ENCODE measurements at places on chromosomes 4 and X.

DNA sequence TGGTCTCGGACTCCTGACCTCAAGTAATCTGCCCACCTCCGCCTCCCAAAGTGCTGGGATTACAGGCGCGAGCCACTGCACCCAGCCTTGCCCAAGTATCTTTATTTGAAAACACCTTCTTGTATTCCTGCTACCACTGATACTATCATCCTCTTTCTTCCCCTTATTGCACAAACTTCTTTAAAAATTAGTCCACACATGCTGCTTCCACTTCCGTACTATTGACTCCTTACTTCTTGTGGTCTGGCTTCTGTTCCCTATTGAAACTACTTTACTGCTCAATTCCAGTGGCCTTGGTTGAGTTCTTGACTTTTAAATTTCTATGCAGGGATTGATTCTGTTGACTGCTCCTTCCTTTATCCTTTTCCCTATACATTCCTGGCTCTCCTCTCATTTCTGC, 38.8 kb downstream of the MTM1 start:
- no peak for DNase-seq

GRCh38 chr4:137125011-137125410, 407.3 kb downstream of the PCDH18 start:
- no peak for DNase-seq

GRCh38 chr4:67325791-67326190, 219.5 kb downstream of the CENPC start:
- DNase-seq, result no peak

- no peak for DNase-seq
These were observed 553.2 kb upstream of the FAT1 start for GRCh38 chr4:187276736-187277408.

GRCh38 chr4:70802928-70803580, 36.6 kb downstream of the GRSF1 start:
- DNase-seq, result no peak

DNA sequence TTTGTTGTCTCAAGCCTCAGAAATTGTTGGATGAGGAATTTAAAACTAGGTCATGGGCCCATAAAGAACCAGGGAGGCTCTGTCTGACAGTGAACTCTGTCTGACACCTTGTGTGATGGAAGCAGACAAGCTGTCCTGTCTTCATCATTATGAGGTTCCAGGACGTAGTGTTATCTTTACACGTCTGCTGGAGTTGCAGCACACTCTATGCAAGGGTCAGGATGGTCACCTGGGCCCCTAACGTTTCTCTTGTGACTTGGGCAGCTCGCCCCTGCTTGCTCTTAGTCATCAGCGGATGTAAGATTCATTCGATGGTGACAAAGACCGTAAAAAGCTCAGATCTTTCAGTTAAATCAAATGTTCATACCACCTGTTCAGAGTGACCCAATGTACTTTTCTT, 92.0 kb upstream of the ADGRG2 start:
- DNase-seq, result no peak

- no peak for DNase-seq
These were observed 33.8 kb downstream of the CRLF2 start for GRCh38 chrX:1178580-1179057.

- no peak for DNase-seq
These were observed 27.2 kb downstream of the MAB21L2 start for GRCh38 chr4:150609131-150609530.

GRCh38 chr4:66602622-66603021, 932.3 kb upstream of the EPHA5 start:
- DNase-seq, result no peak

GRCh38 chr4:90816754-90817153, 689.6 kb downstream of the CCSER1 start:
- no peak for DNase-seq

- DNase-seq, result no peak
These were observed 96.1 kb upstream of the FAM9B start for GRCh38 chrX:9130031-9130430.

- no peak for DNase-seq
These were observed 173.0 kb downstream of the ANK2 start for GRCh38 chr4:113222471-113222870.

- no peak for DNase-seq
These were observed 9.8 kb upstream of the TMEM185A start for GRCh38 chrX:149641432-149641831.

DNA sequence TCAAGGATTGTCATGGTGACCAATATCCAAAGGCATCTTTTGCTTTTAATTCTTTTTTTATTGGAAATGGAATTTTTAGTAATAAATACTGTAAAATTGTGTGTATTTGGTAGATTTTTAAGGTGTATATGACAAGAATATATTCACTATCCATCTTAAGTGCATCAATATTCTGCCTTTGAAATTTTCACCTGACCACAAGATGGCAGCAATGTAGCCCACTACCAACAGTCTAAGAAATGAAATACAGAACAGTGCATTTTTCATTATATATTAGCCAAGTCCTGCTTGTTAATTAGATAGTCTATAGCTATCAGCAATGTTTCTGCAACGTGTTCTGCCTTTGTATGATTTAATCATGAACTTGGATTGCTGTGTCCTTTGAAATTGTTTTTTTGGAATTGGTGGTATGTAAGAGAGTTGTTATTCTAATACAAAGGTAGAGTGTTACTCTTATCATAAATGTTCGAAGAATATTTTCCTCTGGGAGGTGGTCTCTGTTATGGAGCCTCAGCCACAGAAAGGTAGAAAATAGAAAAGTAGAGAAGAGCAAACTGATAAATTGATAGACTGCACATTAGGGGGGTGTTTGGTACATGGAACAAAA, 38.2 kb downstream of the HPGDS start:
- no peak for DNase-seq

DNA sequence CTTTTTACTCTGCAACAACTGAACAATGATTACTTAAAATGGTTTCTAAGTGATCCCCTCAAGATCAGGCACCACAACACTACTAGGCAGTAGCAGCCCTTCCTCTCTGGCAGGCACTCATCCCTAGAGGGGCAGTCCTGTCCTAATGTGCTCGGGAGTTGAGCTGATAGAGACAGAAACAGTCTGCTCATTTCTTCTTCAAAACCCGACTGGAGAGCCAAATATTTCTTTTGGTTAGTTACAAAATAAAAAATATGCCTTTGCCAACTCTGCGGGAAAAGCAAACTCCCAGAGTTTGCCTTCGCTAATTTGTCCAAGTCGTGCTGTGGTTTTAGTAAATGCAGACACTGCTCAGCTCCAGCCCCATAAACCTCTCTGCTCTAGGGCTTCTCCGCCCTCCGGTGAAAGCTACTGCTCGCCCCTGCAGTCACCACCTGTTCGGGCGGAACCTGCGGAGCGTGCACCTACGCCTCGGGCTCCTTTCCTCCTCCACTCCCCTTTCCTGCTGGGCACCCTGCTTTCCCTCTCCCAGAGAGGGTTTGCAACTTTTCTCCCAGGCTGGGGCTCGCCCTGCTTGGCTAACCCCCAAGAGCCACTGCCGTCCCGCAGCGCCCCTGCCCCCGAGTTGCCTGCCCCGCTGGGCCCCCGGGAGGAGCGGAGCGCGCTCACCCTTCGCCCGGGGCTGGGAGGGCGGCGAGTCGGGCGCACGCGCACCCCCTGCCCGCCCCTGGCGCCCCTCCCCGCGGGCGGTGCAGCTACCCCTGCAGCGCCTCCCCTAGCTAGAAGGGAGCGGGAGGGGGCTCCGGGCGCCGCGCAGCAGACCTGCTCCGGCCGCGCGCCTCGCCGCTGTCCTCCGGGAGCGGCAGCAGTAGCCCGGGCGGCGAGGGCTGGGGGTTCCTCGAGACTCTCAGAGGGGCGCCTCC, at the start of gene NPNT:
NPNT (plus strand) TSS at position 812 of the 923 bp plus-strand sequence. CDS start 182 bp downstream, outside the sequence.
- no peak for DNase-seq

GRCh38 chrX:41739871-41740270, 15.9 kb downstream of the GPR82 start:
- DNase-seq, result no peak

- DNase-seq, result no peak
These were observed 14.5 kb upstream of the STS start for GRCh38 chrX:7133050-7133440.

DNA sequence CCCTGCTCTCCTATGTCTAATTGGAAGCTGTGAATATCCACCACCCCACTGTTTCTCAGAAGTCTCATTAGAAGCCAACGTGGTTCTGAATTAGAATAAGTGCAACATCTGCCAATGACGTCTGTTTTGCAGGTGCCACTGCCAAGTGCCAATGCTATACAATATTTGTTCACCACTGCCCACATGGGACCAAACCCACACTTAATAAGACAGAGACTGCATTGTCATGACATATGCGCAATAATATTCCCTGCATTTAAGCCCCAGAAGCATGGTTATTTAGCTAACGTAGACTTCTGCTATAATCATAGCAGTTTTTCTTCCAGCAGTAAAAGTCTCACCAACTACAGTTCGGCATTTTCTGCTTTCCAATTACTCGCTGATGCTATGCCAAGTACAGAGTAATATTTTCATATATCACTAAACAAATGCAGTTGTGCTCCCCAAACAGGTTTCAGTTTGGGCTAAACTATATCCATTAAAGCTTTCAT, 262.5 kb upstream of the PCDH18 start:
- no peak for DNase-seq

GRCh38 chrX:37349221-37350033, at the start of gene PRRG1:
Gene PRRG1 (plus strand): TSS chrX:37349364. CDS start chrX:37406250, 56,886 bp downstream.
- no peak for DNase-seq

DNA sequence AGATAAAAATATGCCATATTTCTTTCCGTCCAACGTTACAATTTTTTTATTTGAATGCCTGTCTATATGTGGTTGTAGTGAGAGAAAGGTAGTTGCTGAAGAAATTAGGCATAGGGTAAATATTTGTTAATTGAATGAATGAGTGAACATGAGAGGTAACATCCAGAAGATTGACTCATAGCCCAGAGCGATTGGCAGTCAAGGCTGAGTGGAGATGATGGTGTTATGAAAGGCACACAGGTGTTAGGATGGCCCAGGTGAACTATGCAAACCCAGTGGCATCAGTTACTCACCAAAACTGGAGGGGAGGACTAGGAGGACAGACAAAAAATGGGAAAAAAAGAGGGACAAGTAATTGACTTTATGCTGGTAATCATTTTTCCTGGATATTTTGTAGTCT, 31.7 kb upstream of the SPRY1 start:
- no peak for DNase-seq

- DNase-seq, result no peak
These were observed 486.4 kb upstream of the FAT1 start for GRCh38 chr4:187209921-187210613.

DNA sequence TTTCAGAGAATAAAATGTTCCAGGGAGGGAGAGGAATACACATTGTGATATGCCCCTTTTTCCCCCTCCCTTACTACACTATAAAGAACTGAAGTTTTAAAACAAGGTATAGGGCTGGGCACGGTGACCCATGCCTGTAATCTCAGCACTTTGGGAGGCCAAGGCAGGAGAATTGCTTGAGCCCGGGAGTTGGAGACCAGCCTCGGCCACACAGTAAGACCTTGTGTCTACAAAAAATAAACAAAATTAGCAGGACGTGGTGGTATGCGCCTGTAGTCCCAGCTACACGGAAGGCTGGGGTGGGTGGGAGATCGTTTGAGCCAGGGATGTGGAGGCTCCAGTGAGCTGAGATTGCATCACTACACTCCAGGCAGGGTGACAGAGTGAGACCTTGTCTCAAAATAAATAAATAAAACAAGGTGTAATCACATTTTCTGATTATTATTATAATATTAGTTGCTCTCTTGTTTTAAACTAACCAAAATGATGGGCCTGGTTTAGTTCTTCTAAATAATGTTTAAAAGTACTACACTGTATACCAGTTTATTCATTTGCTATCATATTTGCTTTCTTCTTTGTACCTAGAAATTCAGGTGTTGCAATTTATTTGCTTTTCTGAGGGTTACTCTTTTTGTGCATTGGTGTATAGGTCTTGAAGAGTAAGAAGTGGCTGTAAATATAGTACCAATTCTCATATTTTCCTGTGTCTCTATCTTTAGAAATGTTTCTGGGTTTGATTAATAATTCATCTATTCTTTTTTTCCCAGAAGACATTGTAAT, 8.8 kb downstream of the TBC1D8B start:
- no peak for DNase-seq

- DNase-seq, result no peak
These were observed 170.1 kb downstream of the ATP10D start for GRCh38 chr4:47654972-47655693.

- no peak for DNase-seq
These were observed 173.4 kb upstream of the KIT start for GRCh38 chr4:54484383-54484782.

DNA sequence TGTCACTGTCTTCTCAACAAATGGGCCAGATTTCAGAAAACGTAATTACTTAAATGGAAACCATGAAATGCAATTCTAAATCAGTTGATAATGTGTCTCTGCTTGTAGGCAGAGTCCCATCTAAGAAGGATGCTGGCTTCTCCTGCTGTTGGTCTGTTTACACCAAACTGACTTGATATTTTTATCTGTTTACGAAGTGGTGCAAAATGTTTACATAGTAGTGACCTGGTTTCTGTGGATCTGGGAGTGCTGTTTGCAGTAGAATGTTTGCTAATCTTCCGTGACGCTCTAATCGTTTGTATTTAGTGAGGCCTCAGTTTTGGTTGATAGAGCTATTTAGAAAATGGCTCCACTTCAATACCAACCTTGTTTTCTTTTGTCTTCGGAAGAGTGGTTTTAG, 213.5 kb downstream of the VEGFC start:
- no peak for DNase-seq

DNA sequence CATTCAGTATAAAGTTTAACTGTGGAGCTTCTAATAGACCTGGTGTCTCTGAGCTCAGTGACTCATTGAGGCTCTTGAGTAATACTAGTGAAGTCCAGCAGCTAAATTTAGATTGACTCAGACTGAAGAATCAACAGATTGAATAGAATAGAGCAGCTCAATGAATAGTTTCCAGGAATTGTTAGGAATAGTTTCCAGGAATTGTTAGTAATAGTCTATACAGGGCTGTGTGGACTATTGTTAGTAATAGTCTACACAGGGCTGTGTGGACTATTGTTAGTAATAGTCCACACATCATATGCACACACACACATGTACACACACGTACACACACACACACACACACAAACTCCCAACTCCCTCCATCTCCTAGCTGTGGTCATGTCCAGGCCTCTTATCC, 3.0 kb downstream of the GIMD1 start:
- no peak for DNase-seq

- DNase-seq, result no peak
These were observed 73.3 kb downstream of the ALPK1 start for GRCh38 chr4:112370466-112370865.

DNA sequence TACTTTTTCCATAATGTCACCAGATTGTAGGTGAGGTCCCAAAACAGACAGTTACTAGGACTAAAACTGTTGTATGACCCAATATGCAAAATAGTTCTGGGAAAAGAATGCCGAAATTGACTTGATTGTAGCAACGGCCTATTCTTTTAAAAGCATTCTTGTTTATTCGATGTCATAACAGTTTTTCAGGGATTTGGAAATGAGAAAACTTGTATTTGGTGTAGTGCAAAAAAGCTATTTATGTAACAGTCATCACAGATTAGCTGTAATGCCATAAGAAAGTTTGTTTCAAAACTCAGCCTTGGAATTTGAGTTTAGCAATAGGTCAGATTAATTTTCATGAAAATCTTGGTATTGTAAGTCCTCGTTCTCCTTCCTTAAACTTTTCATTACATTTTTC, 69.2 kb upstream of the DIAPH2 start:
- no peak for DNase-seq

Data from activated CD8-positive, alpha-beta memory T cell treated with anti-CD3 and anti-CD28 coated beads for 4 hours (primary cell).